ENCODE measurements at places on chromosomes 6 and 20.

GRCh38 chr6:88814909-88815308 is 148.5 kb downstream of the RNGTT start:
- DNase-seq = no peak

GRCh38 chr20:24534282-24534681 is 64.9 kb downstream of the SYNDIG1 start:
- DNase-seq = no peak

DNA sequence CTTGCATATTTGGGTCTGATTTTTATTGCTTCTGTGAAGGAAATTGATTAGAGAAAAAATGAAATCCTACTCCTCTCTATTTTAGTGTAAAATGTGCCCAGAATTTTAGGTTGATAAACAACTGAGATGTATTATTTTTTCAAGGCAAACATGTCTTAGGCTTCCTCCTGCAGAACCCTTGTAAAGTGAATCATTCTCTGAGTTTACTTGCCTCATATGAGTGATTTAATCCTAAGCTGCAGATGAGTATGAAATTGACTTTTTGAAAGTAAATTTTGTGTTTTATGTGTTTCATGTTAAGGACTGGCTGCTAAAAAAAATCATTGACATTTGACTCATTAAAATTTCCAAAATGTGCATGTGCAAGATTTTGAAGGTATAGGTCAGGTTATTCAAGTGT is 138.5 kb upstream of the PHACTR1 start:
- no peak for DNase-seq

- DNase-seq = no peak
Measured at GRCh38 chr6:145119081-145119480, 616.2 kb downstream of the EPM2A start.

DNA sequence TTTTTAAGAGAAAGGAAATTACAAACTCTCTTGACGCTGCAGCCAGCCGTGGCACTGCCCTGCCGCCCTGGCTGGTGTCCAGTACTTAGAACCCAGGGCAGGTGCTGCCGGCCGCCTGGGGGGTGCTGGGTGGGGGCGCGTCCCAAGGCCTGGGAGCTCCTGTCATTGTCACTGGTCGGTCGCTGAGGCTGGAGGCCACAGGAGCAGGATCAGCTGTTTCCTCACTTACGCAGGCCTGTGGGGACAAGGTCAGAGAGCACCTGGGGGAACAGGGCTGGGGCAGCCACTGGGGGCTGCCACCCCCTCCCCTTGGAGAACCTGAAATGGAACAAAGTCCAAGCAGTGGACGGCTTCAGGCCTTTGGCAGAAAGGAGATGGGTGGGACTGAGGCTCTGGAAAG is 5.6 kb downstream of the BIRC7 start:
- DNase-seq = no peak

GRCh38 chr20:58646703-58647102 is 4.4 kb upstream of the STX16 start:
- DNase-seq = no peak

GRCh38 chr20:15288106-15288505 is 950.7 kb upstream of the FLRT3 start:
- no peak for DNase-seq

DNA sequence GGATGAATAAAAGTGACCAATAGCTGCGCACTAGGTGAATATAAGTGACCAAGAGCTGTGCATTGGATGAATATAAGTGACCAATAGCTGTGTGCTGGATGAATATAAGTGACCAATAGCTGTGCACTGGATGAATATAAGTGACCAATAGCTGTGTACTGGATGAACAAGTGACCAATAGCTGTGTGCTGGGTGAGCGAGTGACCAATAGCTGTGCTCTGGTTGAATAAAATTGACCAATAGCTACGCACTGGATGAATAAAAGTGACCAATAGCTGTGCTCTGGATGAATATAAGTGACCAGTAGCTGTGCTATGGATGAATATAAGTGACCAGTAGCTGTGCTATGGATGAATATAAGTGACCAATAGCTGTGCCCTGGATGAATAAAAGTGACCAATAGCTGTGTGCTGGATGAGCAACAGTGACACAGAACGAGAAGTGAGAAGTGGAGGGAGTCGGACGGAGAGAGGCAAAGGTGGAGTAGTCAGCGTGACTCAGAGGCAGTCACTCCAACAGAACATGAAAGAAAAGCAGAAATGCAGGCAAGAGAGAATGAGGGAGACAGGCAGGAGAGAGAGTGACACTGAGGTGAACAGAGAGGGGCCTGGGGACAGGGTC is 38.5 kb downstream of the RBM38 start:
- DNase-seq = no peak

GRCh38 chr6:140932909-140933308 is 1199.8 kb upstream of the GJE1 start:
- no peak for DNase-seq

DNA sequence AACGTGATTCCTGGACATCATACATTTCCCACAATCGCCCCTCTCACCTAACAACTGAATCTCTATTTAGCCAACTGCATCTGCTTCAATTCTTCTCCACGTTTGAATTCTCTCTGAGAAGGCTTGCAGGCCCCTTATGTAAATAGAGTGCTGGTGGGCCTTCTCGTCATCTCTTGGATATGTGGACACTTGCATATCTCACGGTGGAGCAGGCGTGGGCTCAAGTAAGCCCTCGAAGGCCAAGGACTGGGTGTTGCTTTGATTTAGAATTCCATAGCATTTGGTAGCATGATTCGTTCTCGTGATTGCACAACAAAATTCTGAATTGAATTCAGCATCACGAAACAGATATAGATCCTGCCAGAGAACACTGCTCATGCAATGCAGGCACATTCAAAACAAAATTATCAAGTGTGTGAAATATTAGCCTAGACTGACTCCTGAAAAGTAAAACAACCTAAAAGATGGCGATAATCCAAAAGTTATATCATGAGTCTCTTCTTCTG is 613.6 kb downstream of the TFAP2A start:
- no peak for DNase-seq

All from body of pancreas (tissue), 4 donors.